Globus pallidus (tissue), 1 donor: ENCODE measurements at places on chromosomes 2 and 18.

GRCh38 chr2:237431837-237432236 lies 17.9 kb upstream of the COL6A3 start:
- DNase-seq = no peak

- DNase-seq = no peak
These were observed 41.9 kb upstream of the SPATS2L start for GRCh38 chr2:200264631-200265030.

DNA sequence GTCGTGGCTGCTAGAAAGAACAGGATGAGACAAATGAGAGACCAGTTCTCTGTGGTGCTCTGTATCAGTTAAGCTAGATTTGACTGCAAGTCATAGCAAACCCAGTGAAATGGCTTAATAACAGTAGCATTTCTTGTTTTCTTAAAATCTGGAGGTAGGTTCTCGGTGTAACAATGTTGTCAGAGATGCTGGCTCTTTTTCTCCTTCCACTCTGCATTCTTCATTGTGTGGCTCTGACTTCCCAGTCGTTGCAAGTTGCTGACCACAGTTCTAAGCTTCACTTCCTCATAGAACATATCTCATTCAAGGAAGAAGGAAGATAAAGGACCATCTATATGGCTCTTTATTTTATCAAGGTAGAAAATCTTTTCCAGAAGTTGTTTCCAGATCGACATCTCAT lies 7.9 kb upstream of the CKAP2L start:
- DNase-seq = no peak

GRCh38 chr2:170170281-170171040 lies 7.5 kb upstream of the MYO3B start:
- no peak for DNase-seq

DNA sequence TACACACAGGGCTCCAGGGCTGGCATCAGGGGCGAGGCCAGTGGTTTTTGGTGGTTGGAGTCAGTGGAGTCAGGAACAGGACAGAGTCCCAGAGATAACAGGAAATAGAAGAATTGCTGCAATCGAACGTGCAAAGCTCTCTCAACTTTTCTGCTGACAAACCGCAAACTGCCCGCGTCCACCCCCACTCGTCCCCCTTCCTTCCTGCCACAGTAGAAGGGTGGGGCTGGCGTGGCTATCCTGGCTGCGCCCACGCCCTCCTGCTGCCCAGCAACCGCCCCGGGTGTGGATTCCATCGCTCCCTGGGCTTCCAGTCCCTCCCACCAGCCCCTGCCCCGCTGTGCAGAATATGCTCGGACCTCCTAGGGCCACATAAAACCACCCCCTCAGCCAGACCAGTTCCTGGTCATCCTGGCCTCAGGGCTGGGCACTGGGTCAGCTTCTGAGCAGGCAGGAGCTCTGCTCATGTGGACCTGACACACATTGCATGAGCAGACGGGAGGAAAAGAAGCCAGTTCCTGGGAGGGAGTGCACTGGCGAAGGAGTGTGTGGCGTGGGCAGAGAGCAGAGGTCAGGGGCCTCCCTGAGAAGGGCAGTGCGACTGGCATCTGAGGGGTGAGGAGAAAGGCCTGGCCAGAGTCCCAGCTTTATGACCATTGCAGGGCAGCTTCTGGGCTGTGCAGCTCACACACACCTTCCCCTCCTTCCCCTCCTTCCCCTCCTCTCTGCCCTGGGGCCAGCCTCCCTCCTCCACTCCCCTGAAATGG lies 85.4 kb upstream of the ATG16L1 start:
- DNase-seq = no peak

DNA sequence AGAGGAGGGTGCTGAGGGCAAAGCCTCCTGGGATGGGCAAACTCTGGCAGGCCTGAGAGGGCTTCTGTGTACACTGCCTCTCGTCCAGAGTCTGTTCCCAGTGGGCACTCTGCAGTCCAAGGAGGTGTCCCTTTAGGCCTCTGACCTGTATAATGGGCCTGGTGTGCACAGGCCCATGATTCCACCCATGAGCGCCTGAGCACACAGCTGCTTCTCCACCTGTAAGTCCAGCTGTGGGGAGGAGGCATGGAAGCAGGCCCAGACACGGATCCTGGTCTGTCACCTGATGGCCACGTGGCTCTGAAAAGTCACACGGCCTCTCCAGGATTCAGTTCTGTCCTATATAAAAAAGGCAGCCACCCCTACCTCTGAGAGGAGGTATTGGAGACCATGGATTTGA lies 57.0 kb downstream of the PARD6G start:
- no peak for DNase-seq

DNA sequence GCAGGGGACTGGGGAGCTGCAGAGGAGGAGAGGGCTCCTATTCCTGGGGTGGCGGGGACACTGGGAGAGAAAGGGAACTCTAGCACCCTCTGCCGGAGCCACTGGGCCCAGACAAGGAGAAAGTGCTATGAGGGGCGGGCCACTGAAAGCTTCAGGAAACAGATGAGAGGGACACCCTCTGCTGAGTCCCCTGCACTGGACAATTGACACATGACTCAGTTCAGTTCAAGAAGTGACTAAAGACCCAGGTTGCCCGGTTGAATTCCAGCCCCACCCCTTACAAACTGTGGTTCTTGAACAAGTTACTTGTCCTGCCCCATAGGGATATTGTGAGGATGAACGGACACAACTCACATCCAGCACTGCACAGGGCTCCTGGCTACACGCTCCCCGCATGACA lies 5.0 kb downstream of the RUFY4 start:
- DNase-seq = no peak

DNA sequence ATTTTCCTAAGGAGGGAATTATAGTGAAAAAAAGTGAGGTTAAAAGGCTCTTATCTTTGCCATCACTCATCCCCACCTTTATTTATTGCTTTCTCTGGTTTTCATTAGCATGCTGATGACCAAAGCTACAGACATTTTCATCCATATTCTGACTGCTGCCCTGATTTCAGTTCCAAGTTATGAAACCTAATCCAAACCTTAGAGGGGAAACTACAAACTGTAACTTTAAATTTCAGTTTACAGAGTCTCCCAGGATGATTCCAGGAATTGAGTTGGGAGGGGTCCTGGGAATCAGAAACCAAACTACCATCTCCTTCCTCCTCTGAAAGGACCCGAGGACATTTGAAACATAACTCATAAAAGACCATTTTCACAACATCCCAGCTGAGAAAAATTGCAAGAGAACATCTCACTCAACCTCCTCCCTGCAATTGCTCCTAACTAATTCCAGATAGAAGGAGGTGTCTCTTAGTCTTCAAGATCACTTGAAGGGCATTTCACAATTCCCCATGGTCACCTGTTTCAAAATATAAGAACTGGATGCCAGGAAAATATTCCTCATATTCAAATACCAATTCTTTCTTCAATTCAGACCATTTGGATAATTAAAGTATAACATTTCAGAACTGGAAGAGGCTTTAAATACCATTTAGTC lies 520.6 kb downstream of the TNS1 start:
- no peak for DNase-seq

- no peak for DNase-seq
These were observed 228.3 kb upstream of the SIX3 start for GRCh38 chr2:44713170-44713569.

DNA sequence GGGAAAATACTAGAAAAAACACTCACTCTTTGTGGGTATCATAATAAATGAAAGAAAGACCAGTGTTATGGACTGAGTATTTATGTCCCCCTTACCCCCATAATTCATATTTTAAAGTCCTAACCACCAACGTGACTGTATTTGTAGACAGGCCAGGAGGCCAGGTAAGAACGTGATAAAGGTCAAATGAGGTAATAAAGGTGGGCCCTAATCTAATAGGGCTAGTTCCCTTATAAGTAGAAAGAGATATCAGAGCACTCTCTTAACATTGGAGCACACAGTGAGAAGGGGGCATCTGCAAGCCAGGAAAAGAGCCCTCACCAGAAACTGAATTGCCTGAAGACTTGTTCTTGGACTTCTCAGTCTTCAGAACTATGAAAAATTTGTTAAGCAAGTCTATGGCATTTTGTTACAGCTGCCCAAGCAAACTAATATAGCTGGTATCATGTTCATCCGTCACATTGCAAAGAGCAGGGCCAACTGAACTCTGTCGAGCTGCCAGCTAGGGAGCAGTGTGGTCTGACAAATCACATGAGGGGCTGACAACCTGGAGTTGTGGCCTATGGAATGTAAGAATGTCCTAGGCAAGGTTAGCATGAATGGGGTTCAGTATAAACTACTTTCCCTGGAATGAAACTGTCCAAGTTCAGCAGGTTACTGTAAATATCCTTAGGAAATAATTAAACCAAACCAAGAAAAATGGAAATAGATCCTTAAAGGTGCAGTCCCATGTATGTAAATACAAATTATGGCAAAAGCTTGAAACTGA lies 280.9 kb downstream of the ZNF385B start:
- DNase-seq = no peak
